ENCODE measurements at places on chromosomes 12 and 14.
A peak's percentile ranks its signal among the peaks of the same experiment; 100 is the strongest.

- DNase-seq: no peak
Observed at GRCh38 chr14:93496856-93497741, 66.4 kb downstream of the UNC79 start.

- no peak for DNase-seq
Observed at GRCh38 chr12:8541562-8541961, 857 bp upstream of the CLEC4E start.

DNA sequence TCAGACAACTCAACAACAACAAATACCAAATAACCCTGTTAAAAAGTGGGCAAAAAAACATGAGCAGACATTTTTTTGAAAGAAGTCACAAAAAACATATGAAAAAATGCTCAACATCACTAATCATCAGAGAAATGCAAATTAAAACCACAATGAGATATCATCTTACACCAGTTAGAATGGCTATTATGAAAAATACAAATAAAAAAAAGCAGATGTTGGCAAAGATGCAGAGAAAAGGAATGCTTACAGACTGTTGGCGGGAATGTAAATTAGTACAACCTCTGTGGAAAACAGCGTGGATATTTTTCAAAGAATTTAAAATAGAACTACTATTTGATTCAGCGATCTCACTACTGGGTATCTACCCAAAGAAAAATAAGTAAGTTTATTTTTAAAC, 114.0 kb downstream of the SLC38A4 start:
- peak; percentile 10 for DNase-seq

DNA sequence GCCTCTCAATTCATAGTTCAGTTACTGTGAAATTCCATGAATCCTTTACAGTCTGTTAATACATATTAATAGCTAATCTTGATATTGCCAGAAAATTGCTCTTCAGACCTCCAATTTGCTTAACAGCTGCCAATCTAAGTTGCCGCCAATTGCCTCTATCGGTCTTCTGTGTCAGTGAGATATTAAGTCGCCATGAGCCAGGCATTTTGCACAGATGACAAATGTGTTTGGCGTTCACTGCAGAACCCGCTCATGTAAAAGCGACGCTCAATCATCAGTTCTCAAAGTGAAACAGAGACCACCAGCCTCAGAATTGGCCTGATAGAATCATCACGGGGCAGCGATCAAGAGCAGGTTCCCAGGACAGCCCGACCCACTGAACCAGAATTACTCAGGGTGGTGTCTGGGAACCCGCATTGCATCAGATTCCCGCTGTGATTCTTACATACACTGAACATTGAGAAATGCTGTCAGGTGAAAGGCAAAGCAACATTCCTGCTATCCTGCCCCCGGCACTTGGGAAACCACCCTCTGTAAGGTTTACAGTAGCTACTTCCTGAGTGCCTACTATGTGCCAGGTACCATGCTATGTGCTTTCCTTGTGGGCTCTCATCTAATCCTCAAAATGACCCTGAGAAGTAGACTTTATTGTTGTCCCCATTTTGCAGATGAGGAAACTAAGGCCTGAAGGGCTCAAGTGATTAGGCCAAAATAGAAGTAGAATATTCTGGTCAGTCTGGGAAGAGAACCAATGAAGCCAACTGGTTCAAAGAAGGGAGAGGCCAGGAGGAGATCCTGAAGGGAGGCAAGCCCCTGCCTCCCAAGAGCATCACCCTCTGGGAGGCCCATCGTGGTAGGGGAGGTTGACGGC, 216.4 kb downstream of the SLC41A2 start:
- DNase-seq: no peak

- DNase-seq: no peak
Observed at GRCh38 chr12:76237086-76237701, 111.0 kb downstream of the BBS10 start.

DNA sequence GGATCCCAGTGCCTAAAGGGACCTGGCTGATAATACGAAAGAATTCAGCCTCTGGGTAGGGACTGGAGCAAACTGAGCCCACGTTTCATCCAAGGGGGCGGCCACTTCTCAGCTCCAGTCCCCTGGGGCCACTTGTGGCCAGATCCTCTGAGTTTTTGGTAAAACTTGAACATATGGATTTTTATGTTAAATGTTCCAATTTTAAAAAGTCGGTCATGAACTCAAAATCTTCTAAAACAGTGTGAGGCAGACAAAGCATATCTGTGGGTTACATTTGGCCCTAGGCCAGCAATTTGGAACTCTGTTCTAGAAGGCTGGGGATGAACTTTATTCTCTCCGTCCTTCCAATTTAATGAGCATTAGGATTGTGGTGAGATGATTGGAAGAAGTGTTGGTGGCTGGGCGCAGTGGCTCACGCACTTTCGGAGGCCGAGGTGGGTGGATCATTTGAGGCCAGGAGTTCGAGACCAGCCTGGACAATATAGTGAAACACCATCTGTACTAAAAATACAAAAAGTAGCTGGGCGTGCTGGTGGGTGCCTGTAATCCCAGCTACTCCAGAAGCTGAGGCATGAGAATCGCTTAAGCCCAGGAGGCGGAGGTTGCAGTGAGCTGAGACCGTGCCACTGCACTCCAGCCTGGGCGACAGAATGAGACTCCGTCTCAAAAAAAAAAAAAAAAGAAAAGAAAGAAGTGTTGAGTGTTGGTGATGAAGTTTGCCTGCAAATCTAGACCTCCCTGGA, 3.0 kb upstream of the PPP1CC start:
- no peak for DNase-seq

DNA sequence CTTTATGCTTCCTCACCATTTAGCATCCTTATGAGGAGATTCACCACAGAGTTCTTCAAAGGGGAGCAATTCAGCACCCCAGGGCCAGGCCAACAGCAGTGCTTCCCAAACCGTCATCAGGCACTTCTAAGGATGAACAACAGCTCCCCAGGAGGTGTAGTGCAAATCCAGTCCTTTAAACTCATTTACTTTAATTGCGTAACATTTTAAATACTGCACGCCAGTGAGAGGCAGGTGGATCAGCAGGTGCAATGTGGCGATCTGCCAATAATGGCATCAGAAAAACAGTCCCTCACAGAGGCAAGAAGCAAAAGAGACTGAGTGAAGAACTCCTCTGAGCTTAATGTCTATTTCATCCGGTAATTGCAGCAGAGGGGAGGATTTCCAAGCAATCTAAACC, 770.9 kb upstream of the FOXG1 start:
- no peak for DNase-seq

DNA sequence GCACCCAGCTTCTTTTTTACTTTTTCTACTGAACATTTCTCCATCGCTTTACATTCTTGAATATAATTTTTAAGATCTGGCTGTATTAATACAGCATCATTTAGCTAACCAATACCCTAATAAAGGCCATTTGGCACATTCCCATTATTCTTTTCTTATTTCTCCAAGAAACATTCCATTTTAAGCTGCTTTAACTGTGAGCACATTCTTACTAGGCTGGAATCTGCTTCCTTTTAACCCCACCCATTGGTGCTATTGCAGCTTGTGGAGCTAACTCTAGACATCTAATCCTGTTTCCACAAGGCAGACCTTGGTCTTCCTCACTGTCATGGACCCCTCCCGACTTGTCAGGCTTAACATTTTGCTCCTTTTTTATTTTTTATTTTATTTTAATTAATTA, 15.2 kb downstream of the CALM1 start:
- no peak for DNase-seq

GRCh38 chr12:85007836-85008235, 28.2 kb downstream of the TSPAN19 start:
- no peak for DNase-seq

DNA sequence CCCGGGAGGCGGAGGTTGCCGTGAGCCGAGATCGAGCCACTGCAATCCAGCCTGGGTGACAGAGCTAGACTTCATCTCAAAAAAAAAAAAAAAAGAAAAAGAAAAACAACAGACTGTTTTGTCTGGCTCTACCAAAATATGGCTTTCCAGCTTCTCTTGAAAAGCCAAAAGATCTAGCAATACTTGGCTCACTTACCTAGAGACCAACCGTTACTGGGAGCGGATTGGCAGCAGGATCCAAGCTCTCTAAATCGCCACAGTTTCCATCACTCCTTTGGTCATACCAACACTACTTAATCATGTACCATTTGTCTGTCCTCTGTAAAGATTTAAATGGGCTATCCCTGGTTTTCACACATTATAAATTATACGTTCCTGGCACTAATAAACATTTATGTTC, 87.6 kb upstream of the GPHB5 start:
- DNase-seq: no peak

- DNase-seq: no peak
Observed at GRCh38 chr12:132404951-132405741, 75.8 kb upstream of the GALNT9 start.

- DNase-seq: no peak
Observed at GRCh38 chr12:1083151-1083888, 92.3 kb downstream of the ERC1 start.

Measured in non-pigmented ciliary epithelial cell (primary cell).